ENCODE measurements at places on chromosomes 3 and 15.

DNA sequence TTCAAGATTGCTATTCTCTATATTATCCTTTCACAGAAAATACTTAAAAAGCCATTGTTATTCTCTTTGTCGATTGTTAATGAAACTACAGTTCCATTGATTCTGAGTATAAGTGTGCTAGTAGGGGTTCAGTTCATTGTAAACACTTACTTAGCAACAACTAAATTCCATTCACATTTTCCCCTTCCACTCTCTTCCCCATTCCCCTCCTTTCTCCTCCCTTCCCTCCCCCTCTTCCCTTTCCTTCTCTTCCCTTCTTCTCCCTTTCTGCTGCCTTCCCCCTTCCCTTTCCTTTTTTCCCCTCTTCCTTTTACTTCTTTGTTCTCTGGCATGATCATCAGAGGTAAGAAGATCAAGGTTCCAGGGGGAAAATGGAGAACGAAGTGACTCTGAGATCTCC is 21.3 kb upstream of the RIOX2 start:
- DNase-seq = no peak

- DNase-seq = no peak
Measured at GRCh38 chr15:75483961-75484360, 32.5 kb upstream of the SIN3A start.

- DNase-seq = no peak
Measured at GRCh38 chr3:102450976-102451375, 16.2 kb downstream of the ZPLD1 start.

DNA sequence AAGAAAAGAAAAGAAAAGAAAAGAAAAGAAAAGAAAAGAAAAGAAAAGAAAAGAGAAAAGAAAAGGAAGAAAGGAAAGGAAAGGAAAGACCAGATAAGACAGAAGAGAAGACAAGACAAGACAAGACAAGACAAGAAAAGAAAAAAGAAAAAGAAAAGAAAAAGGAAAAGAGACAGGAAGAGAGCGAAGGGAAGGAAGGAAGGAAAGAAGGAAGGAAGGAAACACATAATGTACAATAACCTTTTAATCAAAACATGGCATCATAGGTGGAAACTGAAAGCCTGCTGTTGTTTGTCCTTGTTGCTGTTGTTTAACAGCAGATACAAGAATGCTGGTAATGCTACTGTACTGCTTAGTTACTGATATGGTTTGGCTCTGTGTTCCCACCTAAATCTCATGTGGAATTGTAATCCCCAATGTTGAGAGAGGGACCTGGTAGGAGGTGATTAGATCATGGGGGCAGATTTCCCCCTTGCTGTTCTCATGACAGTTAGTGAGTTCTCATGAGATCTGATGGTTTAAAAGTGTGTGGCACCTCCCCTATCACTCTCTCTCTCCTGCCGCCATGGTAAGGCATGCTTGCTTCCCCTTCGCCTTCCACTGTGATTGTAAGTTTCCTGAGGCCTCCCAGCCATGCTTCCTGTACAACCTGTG is 67.3 kb downstream of the MCF2L2 start:
- DNase-seq = no peak

- DNase-seq = peak; percentile 66
Measured at GRCh38 chr3:183513046-183513706, 42.3 kb downstream of the KLHL6 start.

DNA sequence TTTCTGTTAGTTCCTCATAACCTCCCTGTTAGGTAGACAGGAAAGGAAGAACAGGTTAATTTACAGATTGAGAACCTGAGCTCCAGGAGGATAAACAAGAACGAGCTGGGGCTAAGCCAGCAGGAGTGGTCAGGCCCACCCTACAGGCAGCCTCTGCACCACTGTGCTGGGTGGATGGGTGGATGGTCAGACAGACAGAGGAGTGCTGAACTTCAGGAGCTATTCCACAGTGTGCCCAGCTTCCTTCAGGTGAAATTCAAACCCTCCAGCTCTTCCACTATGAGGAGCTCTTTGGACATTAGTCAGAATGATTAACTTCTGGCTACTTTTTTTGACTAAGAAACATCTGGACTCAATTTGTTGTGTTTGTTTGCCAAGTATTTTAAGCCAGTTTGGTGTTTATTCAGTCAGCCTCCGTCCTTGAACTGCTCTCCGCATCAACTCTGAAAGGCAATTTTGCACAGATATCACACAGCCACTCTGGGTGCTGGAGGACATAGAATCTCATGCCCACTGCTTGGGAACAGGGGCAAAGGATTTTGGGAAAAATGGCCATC is 361.9 kb downstream of the CLSTN2 start:
- DNase-seq = no peak

DNA sequence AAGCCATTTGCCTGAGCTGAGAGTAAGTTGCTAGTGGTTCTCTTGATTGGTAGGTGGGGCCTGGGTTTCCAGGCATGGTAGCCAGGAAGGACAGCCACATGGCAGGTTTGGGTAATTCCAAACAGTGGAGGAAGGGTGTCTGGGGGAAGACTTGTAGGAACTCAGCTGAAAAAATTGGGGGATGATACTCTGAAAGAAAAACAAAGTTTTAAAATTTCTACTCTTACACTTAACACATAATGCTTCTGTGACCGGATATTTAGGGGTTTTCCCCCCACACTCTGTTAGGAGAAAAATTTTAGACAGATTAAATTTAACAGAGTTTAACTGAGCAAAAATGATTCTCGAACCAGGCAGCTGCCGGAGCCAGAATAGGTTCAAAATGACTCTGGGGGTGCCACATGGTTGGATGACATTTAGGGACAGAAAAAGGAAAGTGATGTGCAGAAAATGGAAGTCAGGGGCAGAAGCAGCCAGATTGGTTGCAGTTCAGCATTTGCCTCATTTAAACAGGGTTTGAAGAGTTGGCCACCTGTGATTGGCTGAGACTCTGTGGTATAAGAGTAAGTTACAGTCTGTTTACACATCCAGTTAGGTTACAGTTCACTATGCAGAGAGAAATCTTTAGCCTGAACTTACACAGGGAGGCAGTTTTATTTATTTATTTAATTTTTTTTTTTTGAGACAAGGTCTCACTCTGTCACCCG is 8.1 kb downstream of the B2M start:
- DNase-seq = peak; percentile 85

DNA sequence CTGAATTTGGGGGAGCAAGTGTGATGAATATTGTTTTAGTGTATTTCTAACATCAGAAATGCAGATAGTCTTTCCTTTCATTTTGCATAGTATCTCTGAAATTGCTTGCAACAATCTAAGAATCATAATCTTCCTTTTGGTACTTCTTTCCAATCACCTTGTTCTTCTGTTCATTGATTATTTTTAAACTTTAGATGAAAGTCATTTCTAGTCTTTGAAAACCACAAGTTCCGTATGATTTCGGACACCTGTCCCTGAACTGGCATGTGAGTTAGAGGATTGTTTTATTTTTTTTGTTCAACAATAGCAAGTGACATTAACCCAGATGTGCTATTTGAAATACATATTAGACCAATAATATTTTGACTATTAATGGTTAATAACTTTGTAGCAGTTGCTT is 329.7 kb downstream of the UNC13C start:
- no peak for DNase-seq

GRCh38 chr3:125072749-125073389 is 17.1 kb upstream of the HEG1 start:
- no peak for DNase-seq

DNA sequence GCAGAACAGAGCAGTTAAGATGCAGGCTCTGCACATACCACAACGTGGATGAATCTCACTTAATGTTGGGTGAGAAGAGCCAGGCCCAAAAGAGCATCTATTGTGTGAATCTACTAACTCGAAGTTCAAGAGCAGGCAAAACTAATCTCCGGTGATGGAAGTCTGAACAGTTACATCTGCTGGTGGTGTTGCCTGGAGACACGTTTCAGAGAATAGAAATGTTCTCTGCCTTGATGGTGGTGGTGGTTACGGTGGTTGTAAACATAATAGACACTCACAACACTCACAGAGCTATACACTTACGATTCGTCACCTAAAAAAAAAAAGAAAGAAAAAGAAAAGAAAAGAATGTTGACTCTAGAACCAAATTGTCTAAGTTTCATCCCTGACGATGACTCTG is 86.8 kb downstream of the LIPC start:
- peak; percentile 10 for DNase-seq

DNA sequence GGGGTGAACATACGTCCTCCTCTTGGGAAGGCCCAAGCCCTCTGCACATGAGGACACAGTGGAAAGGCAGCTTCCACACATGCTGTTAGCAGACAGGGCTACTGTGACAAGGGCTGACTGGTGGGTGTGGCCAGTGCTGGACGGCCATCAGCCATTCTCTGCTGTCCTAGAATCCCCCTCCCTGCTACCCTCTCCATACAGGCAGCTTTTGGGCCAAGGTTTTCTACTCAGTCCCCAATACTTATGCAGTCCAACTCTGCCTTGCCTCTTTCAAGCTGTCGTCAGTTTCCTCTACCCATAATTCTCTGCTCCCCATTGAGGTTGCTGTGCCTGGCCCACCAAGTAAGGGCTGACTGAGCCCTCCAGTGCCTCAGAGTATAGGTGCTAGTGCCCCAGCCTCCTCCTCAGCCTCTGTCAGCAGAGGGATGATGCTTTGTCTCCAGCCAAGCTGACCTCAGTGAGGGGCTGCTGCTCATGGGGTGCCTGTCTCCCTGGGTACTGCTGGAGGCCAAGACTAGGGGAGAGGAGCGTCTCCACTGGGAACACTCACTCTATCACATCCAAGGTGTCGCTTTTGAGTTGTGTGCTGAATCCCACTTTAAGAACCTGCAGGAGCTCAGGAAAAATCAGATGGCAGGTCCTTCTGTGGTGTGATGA is 2.8 kb downstream of the LOXL1 start:
- DNase-seq = no peak

DNA sequence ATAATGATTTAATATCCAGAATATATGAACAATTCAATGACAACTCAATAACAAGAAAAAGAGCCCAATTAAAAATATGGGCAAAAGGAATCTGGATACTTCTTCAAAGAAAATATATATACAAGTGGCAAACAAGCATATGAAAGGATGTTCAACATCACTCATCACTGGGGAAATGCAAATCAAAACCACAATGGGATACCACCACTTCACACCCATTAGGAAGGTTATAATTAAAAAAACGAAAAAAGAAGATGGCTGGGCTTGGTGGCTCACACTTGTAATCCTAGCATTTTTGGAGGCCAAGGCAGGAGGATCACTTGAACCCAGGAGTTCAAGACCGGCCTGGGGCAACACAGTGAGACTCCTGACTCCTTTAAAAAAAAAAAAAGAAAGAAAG is 4.1 kb downstream of the CCDC12 start:
- DNase-seq = no peak

DNA sequence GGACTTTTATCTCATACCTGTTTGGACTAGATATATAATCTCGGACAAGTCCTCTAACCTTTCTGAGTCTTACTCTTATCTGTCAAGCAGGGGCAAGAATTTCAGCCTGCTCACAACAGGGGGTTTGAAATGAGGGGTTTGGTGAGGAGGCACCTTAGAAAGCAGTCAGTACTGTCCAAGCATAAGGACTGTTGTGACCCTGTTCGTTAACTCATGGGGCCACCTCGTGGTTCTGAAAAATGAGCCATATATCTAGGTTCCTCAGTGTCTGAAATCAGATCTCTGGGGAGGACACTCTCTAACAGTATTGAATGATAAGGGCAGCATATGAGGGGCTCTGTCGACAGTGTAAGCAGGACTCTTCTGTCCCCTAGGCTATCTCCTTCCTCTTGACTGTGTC is 7.2 kb upstream of the TIMP4 start:
- DNase-seq = no peak

DNA sequence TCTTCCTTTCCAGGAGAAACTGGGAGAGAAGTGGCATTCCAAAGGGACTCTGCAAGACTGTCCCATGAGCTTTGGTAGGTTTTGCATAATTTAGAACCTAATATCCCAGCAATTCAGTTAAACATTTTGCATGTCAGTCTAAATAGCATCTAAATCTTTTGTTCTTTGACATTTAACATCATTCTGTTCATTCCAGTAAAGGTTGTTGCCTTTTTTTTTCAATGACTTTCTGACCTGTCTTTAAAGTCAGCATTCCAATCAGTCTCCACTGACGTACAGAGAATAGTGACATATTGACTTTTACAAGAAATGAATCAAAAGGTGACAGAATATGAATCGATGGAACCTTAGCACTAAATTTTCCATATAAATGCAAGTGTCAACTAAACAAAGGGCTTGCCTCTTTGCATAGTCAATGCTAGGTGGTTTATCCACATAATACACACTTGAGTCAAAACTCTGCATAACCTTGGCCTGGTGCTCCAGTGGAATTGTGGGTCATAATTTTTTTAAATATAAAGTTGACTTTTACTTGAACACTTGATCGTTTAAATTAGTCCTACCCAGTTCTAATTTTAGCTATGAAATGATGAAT is 370.1 kb downstream of the CNTN6 start:
- DNase-seq = no peak

GRCh38 chr3:188446014-188446413 is 292.1 kb downstream of the LPP start:
- no peak for DNase-seq

GRCh38 chr3:102233881-102234280 is 200.9 kb upstream of the ZPLD1 start:
- no peak for DNase-seq

GRCh38 chr3:156751461-156752025 is 74.6 kb upstream of the LEKR1 start:
- DNase-seq = no peak

GRCh38 chr15:101250341-101250831 is 1.5 kb downstream of the CHSY1 start:
- DNase-seq = no peak

- no peak for DNase-seq
Measured at GRCh38 chr3:126340943-126341754, 16.1 kb downstream of the KLF15 start.

DNA sequence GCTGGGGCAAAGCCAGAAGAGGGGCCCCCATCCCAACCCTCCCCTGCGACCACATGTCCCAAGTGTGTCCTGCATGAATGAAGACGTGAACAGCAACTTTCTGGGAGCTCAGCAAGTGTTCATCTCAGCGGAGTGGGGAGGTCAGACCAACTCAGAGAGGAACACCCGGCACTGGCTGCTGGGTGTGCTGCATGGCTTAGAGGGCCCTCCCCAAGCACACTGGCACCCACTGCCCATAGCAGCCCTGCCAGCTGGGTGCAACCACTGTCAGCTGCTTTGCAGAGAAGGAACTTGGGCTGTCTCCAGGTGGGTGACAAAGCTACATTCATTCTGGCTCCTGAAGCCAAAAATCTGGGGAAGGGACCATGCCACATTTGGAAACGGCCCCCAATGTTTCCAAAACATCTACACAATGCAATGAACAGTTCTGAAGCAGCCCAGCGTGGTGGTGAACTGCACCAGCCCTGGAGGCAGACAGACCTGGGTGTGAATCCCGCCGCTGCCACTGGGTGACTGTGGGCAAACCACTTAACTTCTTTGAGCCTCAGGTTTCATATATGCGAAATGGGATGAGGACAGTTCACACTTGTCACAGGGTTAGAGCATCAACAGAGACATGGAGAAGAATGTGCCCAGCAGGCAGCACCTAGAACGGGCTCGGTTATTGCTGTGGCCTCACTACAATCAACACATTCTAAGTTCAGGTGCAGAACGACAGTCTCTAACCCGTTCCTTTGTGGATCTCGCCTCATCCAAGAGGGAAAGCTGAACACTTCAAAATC is 145.4 kb downstream of the NUP210 start:
- DNase-seq = no peak

All from CD4-positive, alpha-beta T cell treated with Interleukin-21 for 1 hour (primary cell).